Stimulated activated CD8-positive, alpha-beta memory T cell treated with anti-CD3 and anti-CD28 coated beads, Interleukin-15, amount 100 ng/mL, for 24 hours (primary cell): ENCODE measurements at places on chromosomes 3 and 15.

- DNase-seq = no peak
These were observed 8.9 kb downstream of the CHDH start for GRCh38 chr3:53837331-53837730.

- DNase-seq = no peak
These were observed 100.4 kb downstream of the SERPINI1 start for GRCh38 chr3:167835953-167836352.

- no peak for DNase-seq
These were observed 462.2 kb upstream of the MDFIC2 start for GRCh38 chr3:70774641-70775040.

DNA sequence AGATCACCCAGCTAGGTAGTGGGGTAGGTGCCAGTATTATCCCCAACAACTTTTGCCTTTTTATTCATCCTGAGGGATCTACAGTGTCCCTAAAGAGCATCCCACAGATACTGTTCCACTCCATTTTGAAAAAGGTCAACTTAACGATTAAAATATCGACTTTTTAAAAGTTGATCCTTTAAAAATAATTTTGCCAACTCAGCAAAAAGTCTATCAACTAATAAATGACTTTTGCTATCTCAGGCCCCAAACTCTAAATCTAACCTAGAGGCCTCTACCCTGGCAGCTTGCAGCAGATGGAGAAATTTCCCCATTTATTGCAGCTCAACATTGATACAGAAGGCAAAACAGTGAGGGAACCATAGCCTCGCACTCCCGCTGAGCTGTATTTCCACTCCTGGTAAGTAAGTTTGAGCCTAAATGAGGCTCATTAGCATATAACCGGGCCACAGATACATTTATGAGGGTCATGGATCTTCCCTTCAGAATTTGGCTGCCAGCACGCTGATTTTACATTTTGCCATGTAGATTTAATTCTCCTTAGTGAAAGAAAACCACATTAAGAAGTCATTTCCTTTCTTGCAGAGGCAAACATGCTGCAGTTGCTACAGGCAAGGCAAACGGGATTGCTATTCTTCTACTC, 704.1 kb upstream of the CFAP20DC start:
- no peak for DNase-seq

DNA sequence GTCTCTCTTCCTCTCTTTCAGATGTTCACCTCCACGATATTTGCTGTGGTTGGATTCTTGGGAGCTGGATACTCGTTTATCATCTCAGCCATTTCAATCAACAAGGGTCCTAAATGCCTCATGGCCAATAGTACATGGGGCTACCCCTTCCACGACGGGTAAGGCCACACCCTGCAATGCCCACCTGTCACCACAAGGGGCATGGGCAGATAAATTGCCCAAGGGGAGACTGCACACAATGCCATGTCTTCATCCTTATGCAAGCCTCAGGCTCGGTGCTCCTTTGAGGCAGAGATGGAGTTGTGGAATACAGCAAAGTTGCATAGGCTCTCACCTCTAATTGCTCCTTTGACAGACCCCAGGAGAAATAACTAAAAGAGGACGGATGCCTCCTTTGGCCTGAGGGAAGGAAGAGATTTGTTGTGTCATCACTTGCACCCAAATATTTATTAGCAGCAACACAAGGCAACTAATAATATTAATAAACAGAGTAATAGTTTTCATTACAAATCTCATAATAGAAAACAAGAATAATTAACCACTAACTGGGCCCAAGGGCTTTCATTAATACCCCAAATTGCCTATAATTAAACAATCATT, 13.2 kb downstream of the TM4SF4 start:
- DNase-seq = no peak
